ENCODE measurements at places on chromosomes 7 and 10. TPM values are rescaled to one million over a fixed set of nuclear protein-coding genes. Genes with fewer than 3 reads are reported as not detected.
A peak's percentile ranks its signal among the peaks of the same experiment; 100 is the strongest.

- peak; percentile 33 for DNase-seq
Observed at GRCh38 chr7:110839866-110840265, 251.1 kb upstream of the LRRN3 start.

- DNase-seq, result no peak
Observed at GRCh38 chr7:130524628-130525027, 32.7 kb downstream of the MEST start.

- peak; percentile 12 for DNase-seq
Observed at GRCh38 chr7:27802999-27803398, 63.0 kb downstream of the TAX1BP1 start.

DNA sequence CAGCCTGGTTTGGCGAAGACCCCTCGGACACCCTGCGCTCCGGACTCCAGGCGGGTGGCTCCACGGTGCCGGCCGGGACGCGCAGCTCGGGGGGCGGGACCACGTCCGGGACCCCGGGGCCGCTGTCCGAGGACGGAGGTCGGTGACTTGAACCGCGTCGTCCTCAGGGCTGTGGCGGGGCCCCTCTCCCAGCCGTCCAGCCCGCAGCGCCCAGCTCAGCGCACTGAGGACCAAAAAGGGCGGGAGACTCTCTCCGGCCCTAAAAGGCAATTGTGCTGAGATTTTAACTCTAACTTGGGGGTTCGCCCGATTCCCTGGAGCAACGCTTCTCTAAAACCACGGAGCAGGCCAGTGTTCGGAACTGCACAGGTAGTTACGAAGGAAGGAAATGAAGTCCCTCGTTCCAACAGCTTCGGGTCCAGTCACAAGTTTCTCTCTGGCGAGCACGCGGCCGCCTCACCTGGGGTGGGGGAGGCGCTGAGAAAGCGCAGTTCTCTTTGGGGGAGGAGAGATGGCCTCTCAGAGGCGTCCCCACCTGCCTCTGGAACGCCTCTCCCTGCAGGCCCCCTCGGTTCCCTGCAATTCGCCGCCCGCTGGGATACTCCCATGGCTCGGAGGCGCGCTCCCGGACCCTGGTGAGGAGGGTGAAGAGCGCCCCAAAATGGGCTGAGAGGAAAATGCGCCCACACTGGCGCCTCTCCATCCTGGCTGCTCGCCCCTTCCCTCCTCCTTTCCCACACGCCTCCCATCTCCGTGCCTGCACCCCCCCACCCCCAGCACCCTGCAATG lies 352.7 kb downstream of the DNAJB6 start:
- no peak for DNase-seq

- peak; percentile 39 for DNase-seq
Observed at GRCh38 chr10:34959321-34959720, 130.8 kb downstream of the CUL2 start.

- DNase-seq, result no peak
Observed at GRCh38 chr7:121078701-121079227, 90.3 kb downstream of the CPED1 start.

DNA sequence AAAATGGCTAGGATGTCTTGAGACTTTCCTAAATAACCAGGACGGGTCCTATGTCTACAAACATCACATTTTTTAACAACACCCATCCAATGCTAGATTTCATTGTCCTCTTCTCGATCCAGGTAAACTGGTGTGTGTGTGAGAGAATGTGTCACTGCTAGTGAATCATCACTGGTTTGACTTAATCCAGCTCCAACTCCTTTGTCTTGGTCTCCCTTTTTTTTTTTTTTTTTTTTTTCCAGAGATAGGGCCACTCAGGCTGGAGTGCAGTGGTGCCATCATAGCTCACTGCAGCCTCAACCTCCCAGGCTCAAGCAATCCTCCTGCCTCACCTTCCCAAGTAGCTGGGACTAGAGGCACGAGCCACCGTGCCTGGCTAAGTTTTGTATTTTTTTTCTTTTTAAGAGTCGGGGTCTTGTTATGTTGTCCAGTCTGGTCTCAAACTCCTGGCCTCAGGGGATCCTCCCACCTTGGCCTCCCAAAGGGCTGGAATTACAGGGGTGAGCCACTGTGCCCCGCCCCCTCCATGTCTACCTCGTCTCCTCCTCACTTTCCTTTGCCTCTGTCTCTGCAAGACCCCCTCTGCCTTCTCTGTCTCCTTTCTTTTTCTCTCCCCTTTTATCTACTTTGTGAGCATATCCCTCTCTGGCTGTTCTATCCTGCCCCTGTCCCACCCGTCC lies 2.2 kb upstream of the UFSP1 start:
- DNase-seq, result no peak

The PIK3CG gene
- polyA plus RNA-seq, result not detected

DNA sequence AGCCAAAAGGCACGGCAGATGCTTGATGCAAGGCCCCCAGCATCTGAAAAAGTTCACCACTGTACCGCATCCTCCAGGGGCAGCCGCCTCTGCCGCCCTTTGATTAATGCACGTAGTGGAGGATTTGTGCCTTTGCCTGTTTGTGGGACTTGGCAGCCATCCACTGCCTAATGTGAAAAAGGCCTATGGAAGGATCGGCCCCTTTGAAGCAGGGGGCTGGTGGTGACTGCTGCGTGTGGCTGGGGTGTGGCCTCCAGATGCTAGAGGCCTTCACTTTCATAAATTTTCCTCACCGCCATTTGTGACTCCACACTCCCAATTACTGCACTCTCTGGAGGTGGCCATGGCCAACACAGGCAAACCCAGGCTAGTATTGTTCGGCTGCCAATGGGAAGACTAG lies 226.0 kb downstream of the BMPER start:
- no peak for DNase-seq

DNA sequence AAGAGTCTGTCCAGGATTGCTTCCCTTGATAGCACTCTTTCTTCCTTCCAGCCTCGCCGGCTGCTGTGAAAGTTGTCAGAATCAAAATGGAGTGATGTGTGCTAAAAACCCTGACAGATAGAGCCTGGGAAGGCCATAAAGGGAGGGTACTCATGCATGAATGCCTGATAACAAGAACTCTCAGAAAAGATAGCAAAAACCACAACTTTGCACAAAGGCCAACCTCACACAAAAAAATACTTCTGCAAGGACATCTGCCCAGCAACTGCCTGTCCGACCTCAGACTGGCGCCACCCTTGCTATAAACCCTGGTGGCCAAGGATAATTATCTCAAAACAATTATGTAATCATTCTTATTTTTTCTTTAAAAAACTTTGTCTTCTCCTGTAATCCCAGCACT lies 133.2 kb upstream of the SVIL start:
- DNase-seq, result no peak

GRCh38 chr10:88457660-88458059 lies 125.5 kb downstream of the RNLS start:
- no peak for DNase-seq

- DNase-seq, result no peak
Observed at GRCh38 chr10:67780759-67781538, 57.0 kb downstream of the DNAJC12 start.

- DNase-seq, result peak; percentile 65
Observed at GRCh38 chr7:81161451-81162075, 242.7 kb upstream of the SEMA3C start.

The HOXA13 gene
- 0.01 TPM for polyA plus RNA-seq

DNA sequence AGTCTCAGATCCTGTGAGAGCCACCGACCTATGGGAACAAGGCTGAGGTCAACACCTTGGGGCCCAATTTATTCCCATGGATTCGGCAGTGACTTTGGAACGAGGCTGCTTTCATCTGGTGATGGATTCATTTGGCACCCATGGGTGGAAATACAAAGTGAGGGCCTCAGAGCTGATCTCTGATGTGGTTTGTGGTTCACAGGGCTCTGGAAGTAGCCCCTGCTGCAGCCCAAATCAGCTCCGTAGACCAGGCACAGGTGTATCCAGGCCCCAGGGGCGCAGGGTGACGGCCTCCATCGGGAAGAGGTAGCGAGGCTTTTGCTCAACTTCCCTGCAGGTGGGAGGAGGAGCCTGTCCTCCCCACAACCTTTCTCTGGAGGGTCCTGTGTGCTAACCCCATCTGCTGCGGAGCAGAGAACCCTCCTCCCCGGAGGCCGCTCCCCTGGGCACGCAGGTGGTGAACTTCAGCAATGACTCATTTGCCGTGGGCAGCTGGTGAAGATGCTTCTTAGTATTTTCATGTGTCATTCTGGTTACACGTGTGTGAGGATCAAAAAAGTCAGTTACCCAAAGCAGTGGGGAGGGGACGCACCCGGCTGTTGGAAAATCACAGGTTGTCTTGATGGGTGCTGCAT lies 7.5 kb upstream of the JAKMIP3 start:
- DNase-seq, result no peak

DNA sequence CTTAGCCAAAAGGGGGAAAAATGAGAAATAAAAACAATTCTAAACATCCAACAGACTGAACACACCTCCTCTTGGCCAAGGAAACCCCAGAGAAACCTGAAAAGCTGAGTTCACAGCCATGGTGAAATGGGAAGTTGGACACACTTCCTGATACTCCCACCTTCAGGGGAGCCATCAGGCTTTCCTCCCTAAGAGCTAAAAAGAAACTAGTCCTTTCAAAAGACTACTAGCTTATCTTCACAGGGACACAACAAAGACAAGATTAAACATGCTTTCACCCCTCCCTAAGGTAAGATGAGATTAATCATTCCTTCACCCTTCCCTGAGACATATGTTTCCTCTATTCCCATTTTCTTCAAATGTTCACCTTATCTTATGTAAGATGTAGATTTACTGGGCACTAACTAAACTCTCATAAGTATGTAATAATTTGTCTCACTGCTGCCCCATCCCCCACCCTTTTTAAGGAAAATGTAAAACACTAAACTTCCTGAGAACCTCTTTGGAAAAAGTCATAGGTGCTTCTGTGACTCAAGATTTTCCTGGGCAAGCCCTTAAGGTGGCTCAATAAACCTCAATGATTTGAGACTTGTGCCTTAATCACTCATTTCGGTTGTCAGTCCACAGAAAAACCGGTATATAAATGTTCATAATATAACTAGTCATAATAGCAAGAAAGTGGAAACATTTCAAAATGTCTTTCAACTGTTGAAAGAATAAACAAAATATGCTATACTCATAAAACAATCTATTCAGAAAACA lies 40.5 kb downstream of the HTR7 start:
- DNase-seq, result no peak

DNA sequence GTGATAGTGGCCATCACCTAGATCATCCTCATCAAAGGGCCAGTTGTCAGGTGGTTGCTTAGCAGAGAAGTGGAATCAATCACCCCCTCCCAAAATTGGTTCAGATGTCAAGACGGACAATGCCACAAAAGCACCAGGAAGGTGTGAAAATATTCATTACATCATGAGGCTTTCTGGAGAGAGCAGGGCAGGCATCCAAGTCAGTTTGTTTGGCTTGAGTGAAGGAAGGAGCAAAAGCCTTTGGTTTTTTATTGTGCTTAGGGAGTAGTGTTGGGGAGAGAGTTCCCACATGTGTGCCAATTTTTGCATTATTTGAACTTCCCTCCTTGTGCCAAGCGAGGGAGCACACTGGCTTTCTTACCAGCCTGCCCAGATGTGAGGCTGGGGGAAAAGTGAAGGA lies 1082.9 kb downstream of the LRMDA start:
- no peak for DNase-seq

DNA sequence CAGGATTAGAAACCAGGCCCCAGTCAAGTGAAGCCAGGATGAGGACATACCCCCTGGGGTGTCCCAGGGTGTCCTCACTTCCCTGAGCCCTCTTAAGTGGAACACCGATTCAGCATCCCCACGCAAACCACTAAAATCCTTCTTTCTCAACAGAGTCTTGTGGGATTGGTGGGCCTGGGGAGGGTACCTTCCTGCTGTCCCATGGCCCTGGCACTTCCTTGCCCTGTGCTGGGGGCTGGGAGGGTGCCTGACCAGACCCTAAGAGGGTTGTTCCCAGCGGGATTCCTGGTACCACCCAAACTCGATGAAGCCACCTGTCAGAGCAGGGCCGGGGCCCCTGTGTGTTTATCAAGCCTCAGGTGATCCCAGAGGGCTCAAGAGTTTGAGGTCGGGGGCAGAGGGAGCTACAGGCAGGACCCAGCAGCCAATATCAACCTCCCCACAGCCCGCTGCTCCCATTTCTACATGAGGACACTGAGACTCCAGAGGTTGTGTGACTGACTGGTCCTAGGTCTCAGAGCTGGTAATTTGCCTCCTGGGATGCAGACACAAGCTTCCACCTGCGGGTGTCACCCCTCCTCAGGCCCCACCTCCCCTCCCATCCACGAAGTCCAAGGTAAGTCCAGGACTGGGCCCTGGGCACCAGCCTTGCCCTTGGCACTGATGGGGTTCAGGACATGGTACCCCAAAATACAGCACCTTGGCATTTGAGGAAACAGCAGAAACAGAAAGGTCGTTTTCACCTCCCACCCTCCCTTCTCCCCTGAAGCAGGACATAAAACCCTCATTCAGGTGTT lies 31.4 kb downstream of the OAT start:
- no peak for DNase-seq

GRCh38 chr10:80260295-80261243 lies 28.9 kb downstream of the MAT1A start:
- peak; percentile 48 for DNase-seq

The SPDYE11 gene
- polyA plus RNA-seq, result not detected

DNA sequence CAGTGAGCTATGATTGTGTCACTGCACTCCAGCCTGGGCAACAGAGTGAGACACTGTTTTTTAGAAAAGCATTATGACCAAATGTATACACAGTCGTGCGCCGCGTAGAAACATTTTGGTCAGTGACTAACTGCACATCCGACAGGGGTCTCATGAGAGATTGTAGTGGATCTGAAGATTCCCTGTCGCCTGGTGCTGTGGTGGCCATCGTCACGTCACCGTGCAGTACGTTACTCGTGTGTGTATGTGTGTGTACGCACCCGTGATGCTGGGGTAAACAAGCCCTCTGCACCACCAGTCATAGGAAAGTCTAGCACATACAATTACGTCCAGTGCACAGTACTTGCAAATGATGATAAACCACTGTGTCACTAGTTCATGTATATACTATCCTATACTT lies 109.4 kb downstream of the ELFN1 start:
- DNase-seq, result no peak

The PON1 gene
- 0.63 TPM for polyA plus RNA-seq

DNA sequence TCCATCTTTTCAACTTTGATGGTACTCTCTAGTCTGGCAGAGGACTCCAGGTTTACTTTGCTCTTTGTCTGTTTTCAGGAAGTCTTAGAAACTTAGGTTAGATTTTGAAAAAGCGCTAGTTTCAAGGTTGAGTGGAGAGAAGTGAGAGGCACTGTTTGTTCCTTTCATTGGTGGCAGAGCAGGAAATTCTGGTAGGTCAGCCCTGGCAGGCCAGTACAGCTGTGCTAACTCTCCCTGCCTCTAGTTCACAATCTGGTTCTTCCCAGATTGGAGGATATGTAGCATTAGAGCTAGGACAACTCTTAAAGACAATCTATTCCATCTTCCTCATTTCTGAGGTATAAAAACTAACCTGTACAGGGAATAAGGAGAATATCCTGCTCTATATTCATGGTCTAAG lies 160.9 kb upstream of the FZD1 start:
- DNase-seq, result no peak

The CYP2C19 gene
- not detected for polyA plus RNA-seq

DNA sequence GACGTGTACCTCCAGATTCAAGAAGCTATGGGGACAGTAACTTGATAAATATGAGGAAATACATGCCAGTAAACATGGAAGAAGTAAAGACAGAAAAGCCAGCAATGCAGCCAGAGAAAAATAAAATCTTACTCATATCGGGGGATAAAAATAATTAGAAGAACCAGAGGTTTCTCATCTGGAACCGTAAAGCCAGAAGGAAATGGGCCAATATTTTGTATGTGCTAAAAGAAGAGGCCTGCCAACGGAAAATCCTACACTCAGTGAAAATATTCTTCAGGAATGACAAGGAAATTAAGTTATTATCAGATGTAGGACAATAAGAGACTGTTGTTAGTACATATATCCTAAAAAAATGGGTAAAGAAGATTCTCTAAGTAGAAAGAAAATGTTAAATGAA lies 401.2 kb downstream of the CDC14C start:
- DNase-seq, result no peak

The SMKR1 gene
- not detected for polyA plus RNA-seq

GRCh38 chr7:41981046-41982040 lies 255.7 kb downstream of the GLI3 start:
- no peak for DNase-seq
